ENCODE measurements at places on chromosomes 12 and 14. TPM values are rescaled to one million over a fixed set of nuclear protein-coding genes. Genes with fewer than 3 reads are reported as not detected.

MIP gene
- total RNA-seq: not detected

PRB2 gene
- total RNA-seq: not detected

FBXO33 gene
- 15.6 TPM for total RNA-seq

CIROP gene
- not detected for total RNA-seq

TAS2R7 gene
- total RNA-seq: not detected

TMEM132D gene
- total RNA-seq: not detected

B4GALNT1 gene
- 2.9 TPM for total RNA-seq

CCDC38 gene
- total RNA-seq: under 0.01 TPM

CLMN gene
- 1.1 TPM for total RNA-seq

PACS2 gene
- total RNA-seq: 81.1 TPM

PLEKHD1 gene
- total RNA-seq: under 0.01 TPM

CEBPE gene
- total RNA-seq: not detected

ITGA7 gene
- 24.8 TPM for total RNA-seq

CACNA1C gene
- 19.2 TPM for total RNA-seq

HSPB8 gene
- 2.9 TPM for total RNA-seq

RPL36AL gene
- 192 TPM for total RNA-seq

METTL3 gene
- 30.4 TPM for total RNA-seq

RGS6 gene
- not detected for total RNA-seq

PTGDR gene
- 1.4 TPM for total RNA-seq

GSC gene
- total RNA-seq: 9.4 TPM

KRT6C gene
- not detected for total RNA-seq

C1QL4 gene
- total RNA-seq: 0.36 TPM

FAM161B gene
- total RNA-seq: 5.6 TPM

Measured in osteoblast (primary cell).